Breast epithelium (tissue), 4 donors: ENCODE measurements at places on chromosomes 3 and 15. TPM values are rescaled to one million over a fixed set of nuclear protein-coding genes. Genes with fewer than 3 reads are reported as not detected.

NXPE3 gene
- total RNA-seq: 17.0 TPM

GRCh38 chr15:62334536-62334935 lies 169.5 kb upstream of the C2CD4B start:
- no peak for DNase-seq

NME9 gene
- total RNA-seq: 1.3 TPM

- DNase-seq: no peak
Measured at GRCh38 chr3:120275618-120276017, 9.4 kb downstream of the GPR156 start.

CLDN1 gene
- 51.8 TPM for total RNA-seq

DNA sequence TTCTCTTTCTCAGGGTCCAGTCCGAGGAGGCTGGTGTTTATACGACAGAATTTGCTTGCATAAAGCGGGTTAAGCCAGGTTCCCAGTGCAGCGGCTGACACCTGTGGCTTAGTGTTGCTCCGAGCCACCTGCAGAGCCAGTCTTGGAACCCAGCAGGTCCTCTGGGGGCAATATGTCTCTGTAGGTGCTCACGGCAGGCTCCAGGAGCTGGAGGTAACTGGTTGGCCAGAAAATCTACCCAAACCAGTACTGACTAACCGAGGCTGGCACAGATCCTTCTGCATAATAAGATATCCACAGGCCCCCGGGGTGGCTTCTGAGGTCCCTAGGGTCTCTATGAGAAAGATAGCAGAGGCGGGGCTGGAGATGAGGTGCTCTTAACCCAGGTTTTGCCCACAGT lies 3.2 kb downstream of the MGLL start:
- DNase-seq: no peak

DNA sequence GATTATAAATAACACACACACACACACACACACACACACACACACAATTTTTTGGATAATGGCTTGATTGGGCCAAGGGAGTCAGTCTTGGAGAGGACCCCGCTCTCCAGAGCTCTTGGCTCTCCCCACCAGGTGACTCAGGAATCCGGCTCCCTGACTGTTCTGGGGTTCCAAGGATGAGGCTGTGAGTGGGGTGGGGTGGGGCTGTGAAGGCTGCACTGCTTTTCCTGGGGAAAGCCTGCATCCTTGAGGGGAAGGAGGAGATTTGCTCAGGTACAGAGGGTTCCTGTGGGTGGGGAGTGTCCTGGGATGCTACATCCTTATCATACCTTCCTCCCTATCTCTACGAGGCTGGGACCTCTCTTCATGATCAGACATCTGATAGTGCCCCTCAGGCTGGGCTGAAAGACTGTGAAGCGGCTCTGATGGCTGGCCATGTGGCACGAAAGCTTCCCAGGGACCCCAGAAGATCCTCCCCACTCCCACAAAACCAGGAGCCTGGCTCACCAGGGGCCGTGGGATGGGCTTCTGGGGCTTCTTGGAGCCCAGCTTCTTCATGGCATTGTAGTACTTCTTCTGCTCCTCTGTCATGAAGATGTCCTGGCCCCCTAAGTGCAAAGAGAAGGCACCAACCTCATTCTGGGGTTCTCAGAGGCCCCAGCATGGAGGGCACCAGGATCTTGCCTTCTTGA lies 59.2 kb downstream of the EXOG start:
- DNase-seq: no peak
